ENCODE measurements at places on chromosomes 4 and X.

GRCh38 chrX:63282828-63283227, 68.3 kb downstream of the SPIN4 start:
- DNase-seq = no peak

GRCh38 chr4:8403173-8403753, 37.3 kb downstream of the ACOX3 start:
- peak; percentile 29 for DNase-seq

DNA sequence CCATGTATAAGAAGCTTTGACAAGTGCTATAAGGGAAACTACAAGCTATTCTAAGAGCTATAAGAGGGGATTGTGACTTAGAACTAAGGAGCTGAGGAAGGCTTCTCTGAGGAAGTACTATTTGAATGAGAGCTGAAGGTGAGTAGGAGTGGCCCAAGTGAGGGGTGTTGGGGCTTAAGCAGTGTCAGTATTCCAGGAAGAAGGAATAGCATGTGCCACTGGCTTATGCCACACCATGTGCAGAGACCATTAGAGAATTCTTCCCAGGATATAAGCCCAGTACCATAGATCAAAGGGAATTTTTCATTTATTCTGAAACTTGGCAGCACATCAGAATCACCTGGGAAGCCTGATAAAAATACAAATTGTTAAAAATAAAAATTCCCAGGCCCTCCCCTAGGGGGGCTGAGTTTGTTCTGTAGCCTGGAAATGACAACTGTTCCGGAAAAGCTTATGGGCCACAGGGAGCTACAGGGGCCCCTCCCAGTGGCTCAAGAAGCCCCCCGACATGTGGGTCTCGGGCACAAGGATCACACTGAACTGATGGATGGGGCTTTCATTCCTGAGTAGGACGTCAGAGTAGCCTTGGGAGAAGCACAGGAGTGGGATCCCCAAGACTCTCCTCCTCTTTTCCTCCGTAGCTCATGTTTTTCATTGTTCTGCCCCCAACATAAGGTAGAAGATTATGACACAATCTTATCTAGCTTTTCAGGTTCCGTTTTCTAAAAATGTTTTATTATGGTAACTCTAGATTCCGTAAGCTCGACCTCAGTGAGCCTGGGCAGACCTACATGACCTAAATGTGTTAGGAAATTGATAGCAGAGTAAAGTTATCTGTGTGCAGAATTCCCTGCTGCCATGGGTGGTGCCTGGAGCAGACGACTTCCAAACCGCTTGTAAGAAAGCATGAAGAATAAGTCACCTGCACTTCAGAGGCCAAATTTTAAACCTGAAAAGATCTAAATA, 119.3 kb downstream of the AFF1 start:
- no peak for DNase-seq

- DNase-seq = no peak
Observed at GRCh38 chr4:27005501-27005900, 144.9 kb downstream of the STIM2 start.

DNA sequence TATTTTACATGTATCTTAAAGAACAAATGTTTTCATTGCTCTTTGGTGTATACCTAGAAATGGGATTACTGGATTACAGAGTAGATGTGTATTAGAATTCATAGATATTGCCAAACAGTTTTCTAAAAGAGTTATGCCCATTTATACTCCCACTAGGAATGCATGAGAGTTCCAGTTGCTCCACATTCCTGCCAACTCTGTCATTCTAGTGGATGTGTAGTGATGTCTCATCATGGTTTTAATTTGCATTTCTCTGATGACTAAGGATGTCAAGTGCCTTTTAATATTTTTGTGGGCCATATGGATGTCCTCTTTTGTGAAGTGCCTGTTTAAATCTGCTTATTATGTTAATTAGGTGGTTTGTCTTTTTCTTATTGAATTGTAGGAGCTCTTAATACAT, 65.6 kb upstream of the BMP2K start:
- DNase-seq = no peak

GRCh38 chr4:140141210-140141835, 12.7 kb downstream of the MAML3 start:
- no peak for DNase-seq

- DNase-seq = no peak
Observed at GRCh38 chrX:72280321-72280845, 3.3 kb upstream of the RPS4X start.

DNA sequence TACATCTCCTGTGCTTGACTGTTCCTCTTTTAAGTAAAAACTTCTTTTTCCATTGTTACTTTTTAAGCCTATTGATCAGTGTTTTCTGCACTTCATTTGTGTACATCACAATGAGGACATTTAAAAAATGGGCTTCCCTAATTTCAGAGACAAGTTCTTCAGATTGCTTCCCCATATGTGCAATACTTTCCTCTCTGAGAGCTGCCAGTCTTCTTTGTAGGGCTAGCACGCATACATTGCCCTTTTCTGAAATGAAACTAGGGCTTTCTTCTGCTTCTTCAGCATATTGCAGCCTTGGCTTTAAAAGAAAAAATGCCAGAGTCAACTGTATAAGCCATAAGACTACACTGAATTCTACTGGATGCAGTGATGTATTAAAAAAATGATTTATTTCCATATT, 37.8 kb downstream of the FAT4 start:
- DNase-seq = no peak

- no peak for DNase-seq
Observed at GRCh38 chr4:1383728-1384591, 22.3 kb downstream of the NKX1-1 start.

- no peak for DNase-seq
Observed at GRCh38 chr4:152101556-152102435, 341.0 kb upstream of the GATB start.

DNA sequence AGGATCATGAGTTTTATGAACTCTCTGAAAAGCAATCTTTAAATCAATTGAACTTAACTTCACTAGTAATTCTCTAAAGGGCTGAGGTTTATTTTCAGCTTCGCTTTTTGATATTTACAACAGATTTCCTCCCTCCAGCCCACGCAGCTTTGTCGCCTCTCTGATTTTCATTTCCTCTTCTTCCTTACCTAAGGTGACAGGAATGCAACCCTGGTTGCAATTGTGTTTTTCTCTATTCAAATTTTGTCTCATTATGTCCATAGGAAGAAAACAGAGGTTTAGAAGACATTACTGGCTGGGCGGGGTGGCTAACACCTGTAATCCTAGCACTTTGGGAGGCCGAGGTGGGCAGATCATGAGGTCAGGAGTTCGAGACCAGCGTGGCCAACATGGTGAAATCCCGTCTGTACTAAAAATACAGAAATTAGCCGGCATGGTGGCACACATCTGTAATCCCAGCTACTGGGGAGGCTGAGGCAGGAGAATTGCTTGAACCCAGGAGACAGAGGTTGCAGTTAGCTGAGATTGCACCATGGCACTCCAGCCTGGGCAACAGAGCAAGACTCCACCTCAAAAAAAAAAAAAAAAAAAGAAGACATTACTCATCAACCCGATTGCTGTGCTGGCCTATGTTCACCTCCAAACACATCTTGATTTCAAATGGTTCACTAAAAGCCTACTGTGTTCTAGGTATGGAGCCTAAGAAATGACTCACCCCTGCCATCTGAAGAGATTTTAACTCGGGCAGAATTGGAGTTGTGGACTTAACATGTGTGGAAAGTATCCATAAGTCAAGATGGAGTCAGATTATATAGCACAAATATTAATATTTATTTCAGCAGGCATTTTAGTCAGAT, 36.8 kb downstream of the VSIG4 start:
- DNase-seq = no peak

- no peak for DNase-seq
Observed at GRCh38 chrX:19377799-19378198, 34.1 kb downstream of the PDHA1 start.

DNA sequence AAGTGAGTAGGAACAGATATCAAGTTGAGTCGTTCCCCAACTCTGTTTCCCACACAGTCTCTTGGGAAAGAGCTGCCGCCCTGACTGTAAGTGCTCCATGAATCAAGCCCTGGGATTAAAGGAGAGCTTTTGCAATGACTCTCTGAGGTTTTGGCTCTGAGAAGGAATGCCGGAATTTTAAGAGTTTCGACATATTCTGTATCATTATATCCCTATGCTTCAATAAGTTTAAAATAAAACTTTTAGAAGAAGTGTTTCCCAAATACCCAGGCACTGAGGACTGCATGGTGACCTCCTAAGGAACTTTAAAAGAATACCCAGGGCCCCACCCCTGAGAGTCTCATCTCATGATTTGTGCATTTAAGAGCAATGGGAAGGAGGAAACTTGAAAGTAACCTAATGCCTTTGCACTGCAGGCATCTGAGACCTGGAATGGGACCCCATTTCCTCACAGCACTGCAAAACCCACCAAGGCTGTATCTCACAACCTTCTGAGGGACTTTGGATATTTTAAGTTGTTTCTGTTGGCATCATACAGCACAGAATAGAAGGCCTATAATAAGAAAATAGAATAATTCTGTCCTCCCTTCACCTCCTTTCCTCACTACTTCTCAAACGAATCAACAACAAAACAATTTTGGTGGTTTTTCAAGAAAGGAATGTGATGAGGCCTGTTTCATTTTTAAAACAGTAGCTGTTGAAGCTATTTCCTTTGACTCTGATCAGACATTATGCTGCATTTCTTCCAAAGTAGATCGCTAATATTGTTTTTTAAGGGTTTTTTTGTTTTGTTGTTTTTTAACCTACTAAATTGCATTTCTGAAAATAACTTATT, 121.2 kb downstream of the GASK1B start:
- DNase-seq = no peak

DNA sequence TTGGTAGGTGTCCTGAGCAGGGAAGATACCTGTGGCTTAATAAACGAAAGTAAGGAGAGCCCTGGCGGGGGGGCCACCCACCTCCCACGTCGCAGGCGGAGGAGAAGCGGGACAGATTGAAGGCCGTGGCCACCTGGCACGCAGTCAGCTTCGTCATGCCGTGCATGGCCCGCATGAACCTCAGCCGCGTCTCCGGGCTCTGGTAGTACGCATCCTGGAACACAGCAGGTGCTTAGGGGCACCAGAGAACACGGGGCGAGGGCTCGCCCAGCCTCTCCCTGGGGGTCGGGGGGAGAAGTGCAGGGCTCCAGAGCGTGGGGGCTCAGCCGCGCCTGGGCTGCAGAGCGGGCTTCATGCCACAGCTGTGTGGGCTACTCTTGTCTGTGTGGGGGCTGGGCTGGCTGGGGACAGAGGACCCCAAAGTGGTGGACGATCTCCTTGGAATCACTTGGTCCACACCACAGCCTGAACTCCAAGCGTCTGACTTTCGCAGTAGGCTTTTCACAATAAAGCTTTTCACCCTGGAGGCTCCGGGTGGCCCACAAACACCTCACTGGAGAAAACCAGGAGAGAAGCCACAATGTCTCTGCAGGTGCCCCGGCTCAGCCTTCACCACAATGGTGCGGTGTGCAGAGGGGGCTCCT, 27.1 kb upstream of the SLC25A6 start:
- DNase-seq = no peak

- no peak for DNase-seq
Observed at GRCh38 chrX:50747471-50747900, 66.5 kb downstream of the SHROOM4 start.

DNA sequence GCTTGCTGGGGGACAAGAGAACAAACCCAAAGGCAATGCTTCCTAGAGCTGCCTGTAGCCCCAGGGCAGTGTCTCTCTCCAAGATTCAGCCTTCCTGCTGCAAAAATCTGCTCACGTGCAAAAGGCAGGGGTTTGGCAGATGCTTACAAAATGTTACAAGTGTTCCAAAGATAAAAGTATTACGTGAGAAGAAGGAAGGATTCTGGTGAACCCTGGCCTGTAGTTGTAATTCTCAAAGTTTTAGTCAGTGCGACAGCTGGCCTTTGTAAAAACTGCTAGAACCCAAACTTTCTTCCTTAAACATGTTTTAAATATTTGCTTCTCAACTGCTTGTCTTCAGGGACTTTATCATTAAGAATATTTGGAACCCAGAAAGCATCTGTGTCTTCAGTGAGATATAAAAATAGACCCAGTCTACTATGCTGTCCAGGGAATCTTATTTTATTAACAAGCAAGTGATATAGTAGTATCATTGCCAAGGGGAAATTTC, 232.3 kb downstream of the FRMPD4 start:
- no peak for DNase-seq

GRCh38 chr4:87251106-87251505, 30.7 kb upstream of the KLHL8 start:
- DNase-seq = no peak

GRCh38 chr4:75235359-75235951, 278.7 kb downstream of the RCHY1 start:
- no peak for DNase-seq

DNA sequence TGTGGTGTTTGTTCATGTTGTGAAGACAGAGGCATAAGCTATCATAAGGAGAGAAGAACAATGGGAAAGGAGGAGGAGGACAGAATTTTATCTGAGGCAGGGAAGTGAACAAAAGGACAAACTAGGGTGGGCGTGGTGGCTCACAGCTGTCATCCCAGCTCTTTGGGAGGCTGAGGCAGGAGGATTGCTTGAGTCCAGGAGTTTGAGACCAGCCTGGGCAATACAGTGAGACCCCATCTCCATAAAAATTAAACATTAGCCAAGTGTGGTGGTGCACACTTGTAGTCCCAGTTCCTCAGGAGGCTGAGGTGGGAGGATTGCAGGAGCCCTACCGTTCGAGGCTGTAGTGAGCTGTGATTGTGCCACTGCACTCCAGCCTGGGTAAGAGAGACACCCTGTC, 49.9 kb downstream of the TMEM154 start:
- DNase-seq = no peak

DNA sequence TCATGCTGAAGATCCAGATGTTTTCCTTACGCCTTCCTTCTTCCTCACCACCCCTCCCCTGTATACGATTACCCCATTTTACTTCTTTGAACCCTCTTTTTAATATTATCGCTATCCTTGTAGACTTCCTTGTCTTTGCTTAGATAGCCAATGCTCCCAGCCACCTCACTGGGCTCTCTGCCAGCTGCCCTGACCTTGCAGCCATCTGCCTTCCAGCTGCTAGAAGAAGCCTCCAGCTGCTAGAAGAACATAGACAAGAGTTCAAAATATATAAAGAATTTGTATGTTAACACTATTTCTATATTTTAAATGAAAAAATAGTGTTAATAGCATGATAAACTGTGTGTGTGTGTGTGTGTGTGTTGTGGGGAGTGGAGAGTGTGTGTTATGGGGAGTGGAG, 374.7 kb downstream of the ANKRD50 start:
- no peak for DNase-seq

GRCh38 chr4:15149234-15149838, 147.1 kb downstream of the CPEB2 start:
- no peak for DNase-seq

GRCh38 chr4:152536545-152537182, 772 bp upstream of the FBXW7 start:
- peak; percentile 52 for DNase-seq

- DNase-seq = no peak
Observed at GRCh38 chr4:89753601-89754066, 83.3 kb downstream of the SNCA start.

GRCh38 chr4:165991325-165992180, 118.5 kb downstream of the TLL1 start:
- no peak for DNase-seq

GRCh38 chr4:3241898-3242524, 6.9 kb upstream of the MSANTD1 start:
- no peak for DNase-seq

GRCh38 chr4:159065513-159066240, 37.2 kb upstream of the RAPGEF2 start:
- DNase-seq = no peak

Measured in stimulated activated CD8-positive, alpha-beta memory T cell treated with anti-CD3 and anti-CD28 coated beads, Interleukin-7, amount 100 ng/mL, for 24 hours (primary cell).